Bronchial smooth muscle cell (primary cell): ENCODE measurements at places on chromosomes 7 and 10. TPM values are rescaled to one million over a fixed set of nuclear protein-coding genes. Genes with fewer than 3 reads are reported as not detected.

Gene BMPR1A
- 41.3 and 47.3 TPM in 2 replicates for total RNA-seq

Gene PON1
- not detected in 2 replicates for total RNA-seq

Gene GALNT11
- total RNA-seq = 51.8 and 53.1 TPM in 2 replicates

Gene SPDYE2B
- total RNA-seq = not detected in 2 replicates

Gene JCAD
- total RNA-seq = 2.0 and 4.3 TPM in 2 replicates

Gene PAXIP1
- total RNA-seq = 4.3 and 6.4 TPM in 2 replicates

Gene OR9A2
- not detected in 2 replicates for total RNA-seq

Gene ARHGEF5
- total RNA-seq = 0.63 and 1.4 TPM in 2 replicates

Gene FAM241B
- 0.09 and 0.16 TPM in 2 replicates for total RNA-seq

Gene RNF133
- 0.16 and 0.34 TPM in 2 replicates for total RNA-seq

Gene CCDC201
- total RNA-seq = not detected in 2 replicates

Gene LLCFC1
- not detected in 2 replicates for total RNA-seq

Gene CFAP58
- 0.69 and 1.3 TPM in 2 replicates for total RNA-seq

Gene SLC13A1
- total RNA-seq = not detected in 2 replicates

Gene LRRC4
- 0.32 and 1.9 TPM in 2 replicates for total RNA-seq

Gene PLAU
- 16.7 and 63.4 TPM in 2 replicates for total RNA-seq

Gene PRRT4
- total RNA-seq = not detected in 2 replicates

Gene ADAMTS14
- 3.3 and 22.9 TPM in 2 replicates for total RNA-seq

Gene CTTNBP2
- 11.3 and 16.3 TPM in 2 replicates for total RNA-seq

Gene CREB5
- 2.7 and 15.9 TPM in 2 replicates for total RNA-seq

Gene CALHM3
- total RNA-seq = not detected in 2 replicates

Gene GALNT17
- not detected in 2 replicates for total RNA-seq

Gene RTKN2
- 0.17 and 0.47 TPM in 2 replicates for total RNA-seq

Gene HOXA2
- 0.43 and 1.3 TPM in 2 replicates for total RNA-seq

Gene CCDC126
- total RNA-seq = 4.3 and 8.2 TPM in 2 replicates

Gene PTCD1
- 6.3 and 6.6 TPM in 2 replicates for total RNA-seq

Gene SPDYE9
- not detected in 2 replicates for total RNA-seq

Gene DNAJC12
- total RNA-seq = 1.4 and 2.3 TPM in 2 replicates

Gene XRCC2
- 0.26 and 0.47 TPM in 2 replicates for total RNA-seq

Gene NKX1-2
- total RNA-seq = not detected in 2 replicates

Gene NPFFR1
- under 0.01 TPM in 1 of 2 replicates, not detected in the other for total RNA-seq

Gene CCAR1
- 16.9 and 17.5 TPM in 2 replicates for total RNA-seq

Gene CHRM2
- 0.32 and 3.0 TPM in 2 replicates for total RNA-seq

Gene MYH16
- total RNA-seq = not detected in 2 replicates

Gene FGFBP3
- 0.17 and 0.47 TPM in 2 replicates for total RNA-seq

Gene GPNMB
- 264 and 417 TPM in 2 replicates for total RNA-seq

Gene CLIP2
- total RNA-seq = 59.4 and 62.3 TPM in 2 replicates
